ENCODE measurements at places on chromosomes 6 and 20.

DNA sequence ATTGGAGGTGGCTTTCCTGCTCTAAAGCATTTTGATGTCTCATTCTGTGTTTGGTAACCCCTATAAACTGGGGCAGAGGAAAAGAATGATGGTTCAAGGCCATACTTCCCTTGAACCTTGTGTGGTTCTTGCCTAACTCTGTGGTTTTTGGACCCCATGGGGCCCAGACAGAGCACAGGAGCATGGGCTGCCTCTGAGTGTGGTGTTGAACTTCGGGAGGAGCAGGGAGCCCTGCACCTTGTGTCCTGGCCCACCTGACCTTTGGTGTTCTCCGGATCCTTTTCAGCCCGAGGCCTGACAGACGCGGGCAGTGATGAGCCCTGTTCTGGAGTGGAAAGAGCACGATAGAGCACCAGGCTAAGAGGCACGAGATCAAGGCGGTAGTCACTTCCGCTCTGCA lies 18.8 kb downstream of the TMEM74B start:
- no peak for DNase-seq

GRCh38 chr20:2879146-2879545 lies 5.9 kb downstream of the PTPRA start:
- no peak for DNase-seq

DNA sequence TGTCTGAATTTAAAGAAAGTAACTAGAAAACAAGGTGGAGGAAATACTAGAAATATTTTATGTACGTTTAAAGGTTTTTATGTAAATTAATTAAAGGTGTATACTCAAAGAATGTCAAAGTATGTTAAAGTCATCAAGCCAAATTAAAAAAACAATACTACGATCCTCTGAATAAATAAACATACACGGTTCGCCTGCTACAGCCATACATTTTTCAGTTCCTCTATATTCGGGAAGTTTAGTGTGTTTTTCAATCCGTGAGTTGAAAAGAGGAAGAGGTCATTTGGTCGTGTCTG lies 626 bp downstream of the STX7 start:
- DNase-seq = no peak

- no peak for DNase-seq
Observed at GRCh38 chr6:167856999-167857660, 30.4 kb downstream of the AFDN start.

DNA sequence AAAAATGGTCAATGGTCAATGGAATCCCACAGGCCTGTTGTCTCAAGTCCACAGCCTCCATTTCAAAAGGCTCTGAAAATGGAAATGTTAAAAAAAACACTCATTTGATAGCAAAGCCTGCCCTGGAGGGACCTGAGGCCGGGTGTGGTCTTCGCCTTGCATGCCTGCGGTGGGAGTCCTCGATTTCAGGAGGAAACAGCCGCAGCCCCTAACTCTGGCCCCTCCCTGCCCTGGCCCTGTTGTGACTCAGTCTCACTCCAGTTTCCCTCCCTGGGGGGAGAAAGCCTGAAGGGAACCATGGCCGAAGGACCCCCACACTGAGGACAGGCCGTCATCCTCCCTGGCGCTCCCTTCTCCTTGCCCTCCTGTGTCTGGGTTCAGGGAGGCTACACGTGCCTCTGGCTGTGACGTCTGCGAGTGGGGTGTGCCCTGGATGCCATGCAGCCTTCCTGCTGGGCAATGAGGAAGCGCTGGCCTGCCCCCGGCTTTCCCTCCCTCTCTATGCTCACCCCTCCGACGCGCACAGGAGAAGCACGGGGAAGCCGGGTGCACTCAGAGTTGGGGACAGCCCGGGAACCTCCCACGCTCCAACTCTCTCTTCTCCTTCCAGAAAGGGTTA lies 9.2 kb downstream of the BHLHE23 start:
- no peak for DNase-seq

DNA sequence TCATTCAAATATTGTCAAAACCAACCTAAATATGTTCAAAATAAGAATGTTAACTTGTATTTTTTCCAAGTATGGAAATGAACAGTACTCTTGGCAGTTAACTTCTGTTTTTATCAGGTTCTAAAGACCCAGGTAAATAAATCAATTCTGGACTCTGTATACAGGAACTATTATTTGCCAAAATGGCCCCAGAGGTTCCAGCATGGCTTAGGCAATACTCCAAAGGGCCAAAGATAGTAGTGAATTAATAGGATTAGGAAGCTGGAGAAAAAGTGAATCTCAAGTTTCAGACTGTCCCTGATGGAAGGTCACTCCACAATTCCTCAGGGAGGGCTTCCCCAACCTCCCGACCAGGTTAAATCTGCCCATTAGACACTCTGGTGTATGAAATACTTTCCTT lies 6.7 kb downstream of the BACH2 start:
- no peak for DNase-seq

- no peak for DNase-seq
Observed at GRCh38 chr6:165585060-165585459, 78.0 kb downstream of the PDE10A start.

DNA sequence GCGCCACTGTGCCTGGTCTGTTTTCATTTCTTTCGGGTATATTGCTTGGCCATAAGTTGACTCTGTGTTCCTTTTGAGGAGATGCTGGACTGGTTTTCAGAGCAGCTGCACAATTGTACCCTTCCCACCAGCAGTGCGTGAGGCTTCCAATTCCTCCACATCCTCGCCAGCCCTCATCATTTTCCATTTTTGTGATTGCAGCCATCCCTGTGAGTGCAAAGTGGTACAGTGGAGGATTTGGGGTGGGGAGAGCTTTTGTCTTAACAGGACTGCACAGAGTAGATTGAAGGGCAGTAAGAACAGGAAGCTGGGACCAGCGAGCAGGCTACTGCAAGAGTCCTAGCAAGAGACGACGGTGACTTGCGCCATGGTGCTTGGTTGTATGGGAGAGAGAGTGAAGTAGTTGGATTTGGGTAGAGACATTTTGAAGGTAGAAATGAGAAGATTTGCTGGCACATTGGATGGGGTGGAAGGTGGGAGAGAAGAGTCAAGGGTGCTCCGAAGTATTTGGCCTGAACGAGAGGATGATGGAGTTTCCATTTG lies 18.3 kb downstream of the BCAS4 start:
- DNase-seq = no peak

DNA sequence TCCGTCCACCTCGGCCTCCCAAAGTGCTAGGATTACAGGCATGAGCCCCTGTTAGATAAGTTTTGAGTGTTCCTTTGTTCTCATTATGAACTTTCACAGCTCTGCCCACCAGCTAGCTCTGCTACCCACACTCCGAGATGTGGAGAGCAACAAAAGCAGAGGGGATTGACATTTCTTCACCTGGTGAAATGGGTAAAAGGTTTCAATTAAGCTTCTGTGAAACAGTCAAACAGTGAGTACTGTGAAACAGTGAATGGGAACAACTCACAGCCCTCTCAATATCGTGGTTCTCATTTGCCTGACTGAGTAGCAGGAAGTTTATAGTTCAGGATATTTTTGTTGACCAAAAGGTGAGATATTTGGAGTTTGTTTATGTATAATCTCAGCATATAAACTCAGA lies 412.8 kb downstream of the CD83 start:
- no peak for DNase-seq

GRCh38 chr6:113971741-113972140 lies 793 bp upstream of the HDAC2 start:
- no peak for DNase-seq

DNA sequence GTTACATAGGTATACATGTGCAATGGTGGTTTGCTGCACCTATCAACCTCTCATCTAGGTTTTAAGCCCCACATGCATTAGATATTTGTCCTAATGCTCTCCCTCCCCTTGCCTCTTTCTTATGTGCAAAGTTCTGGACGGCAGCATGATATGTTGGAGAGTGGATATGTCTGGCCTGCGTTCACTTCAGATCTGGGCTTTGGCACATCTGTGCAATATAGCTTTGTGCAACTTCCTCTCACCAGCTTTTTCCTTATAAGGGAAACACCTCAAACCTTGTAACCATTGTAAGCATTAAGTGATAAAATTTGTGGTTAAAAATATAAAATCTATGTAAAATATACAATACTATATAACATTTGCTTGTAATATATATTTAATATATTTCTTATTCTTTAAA lies 288.0 kb downstream of the PHACTR1 start:
- no peak for DNase-seq

GRCh38 chr20:41872930-41873329 lies 254.8 kb upstream of the CHD6 start:
- no peak for DNase-seq

DNA sequence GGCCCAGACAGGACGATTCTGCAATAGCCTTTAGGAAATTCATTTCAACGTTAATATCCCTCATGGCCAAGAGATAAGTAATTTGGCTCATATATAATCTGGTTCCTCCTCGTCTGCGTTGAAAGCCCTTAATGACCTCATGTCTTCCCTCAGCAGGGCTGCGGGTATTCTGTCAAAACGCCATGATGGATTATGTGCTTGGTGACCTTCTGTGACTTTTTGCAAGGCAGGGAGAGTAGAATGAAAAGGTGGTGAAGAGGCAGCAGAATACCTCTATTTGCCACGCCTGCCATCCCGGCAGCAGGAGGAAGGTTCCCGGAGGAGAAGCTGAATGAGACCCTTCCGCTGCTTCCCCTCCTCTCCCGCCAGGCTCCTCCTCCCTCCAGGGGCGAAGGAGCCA lies 41.1 kb upstream of the SPACA1 start:
- no peak for DNase-seq

GRCh38 chr6:98875375-98875774 lies 41.0 kb downstream of the POU3F2 start:
- DNase-seq = no peak

- DNase-seq = no peak
Observed at GRCh38 chr6:164109770-164110140, 695.2 kb downstream of the QKI start.

DNA sequence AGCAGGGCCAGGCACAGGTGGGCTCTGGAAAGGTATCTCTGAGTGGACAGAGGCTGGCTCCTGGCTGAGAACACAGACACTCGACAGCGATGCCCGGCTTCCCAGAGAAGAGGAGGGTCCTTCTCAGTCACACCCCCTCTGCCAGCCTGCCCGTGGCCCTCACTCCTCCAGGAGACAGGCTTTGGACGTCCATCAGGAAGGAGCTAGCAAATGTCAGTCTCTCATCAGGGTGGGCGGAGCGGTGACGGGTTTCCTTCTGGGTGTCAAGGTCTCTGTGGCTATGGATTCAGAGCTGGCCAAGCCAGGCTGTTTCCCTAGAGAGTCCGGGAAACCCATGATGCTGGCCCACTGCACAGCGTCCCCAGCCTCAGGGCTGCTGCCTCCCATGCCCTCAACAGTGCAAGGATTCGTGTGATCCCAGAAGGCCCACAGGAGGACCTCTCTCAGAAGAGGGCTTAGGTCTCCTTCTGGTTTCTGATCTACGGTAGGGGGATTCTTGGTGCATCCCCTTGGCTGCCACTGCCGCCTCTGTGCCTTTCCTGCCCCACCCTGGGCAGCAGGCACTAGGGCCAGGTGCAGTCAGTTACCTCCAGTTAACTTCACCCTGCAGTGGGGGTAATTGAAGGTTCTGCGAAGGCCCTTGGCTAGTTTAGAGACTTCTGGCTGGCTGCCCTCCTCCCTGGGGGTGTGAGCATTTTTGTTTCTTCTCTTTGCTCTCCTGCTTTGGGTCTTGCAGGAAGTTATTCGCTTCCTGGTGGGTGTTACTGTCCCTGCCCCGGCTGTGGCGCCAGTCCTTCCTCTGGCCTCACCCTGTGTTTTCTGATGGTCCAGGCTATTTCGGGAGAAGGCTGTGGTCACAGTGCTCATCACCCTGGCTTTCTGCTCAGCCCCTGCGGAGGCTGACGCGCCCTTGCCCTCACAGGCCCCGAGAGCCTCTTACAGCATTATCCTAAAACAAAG lies 80.2 kb downstream of the CDH4 start:
- no peak for DNase-seq

GRCh38 chr20:11216451-11217314 lies 542.9 kb upstream of the JAG1 start:
- no peak for DNase-seq

- DNase-seq = no peak
Observed at GRCh38 chr6:157867155-157867559, 44.1 kb downstream of the SNX9 start.

DNA sequence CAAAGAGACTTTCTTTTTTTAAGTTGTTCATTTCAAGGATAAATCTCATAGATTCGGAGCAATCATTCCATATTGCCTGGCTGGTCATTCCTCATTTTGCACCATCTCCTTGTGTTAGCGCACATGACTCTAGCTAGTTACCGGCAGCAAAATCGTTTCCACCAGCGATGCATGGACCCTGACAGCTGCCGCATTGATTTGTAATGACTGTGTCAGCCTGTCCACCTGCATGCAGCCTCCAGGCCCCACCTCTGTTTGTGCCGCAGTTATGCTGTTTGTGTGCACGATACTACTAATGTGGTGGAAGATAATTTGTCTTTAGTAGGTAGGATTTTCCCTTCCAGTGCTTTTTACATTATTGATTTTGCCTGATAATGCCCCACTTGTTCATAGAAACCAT lies 164.0 kb downstream of the TBC1D7 start:
- DNase-seq = no peak

- no peak for DNase-seq
Observed at GRCh38 chr6:49097116-49097515, 365.9 kb downstream of the MMUT start.

DNA sequence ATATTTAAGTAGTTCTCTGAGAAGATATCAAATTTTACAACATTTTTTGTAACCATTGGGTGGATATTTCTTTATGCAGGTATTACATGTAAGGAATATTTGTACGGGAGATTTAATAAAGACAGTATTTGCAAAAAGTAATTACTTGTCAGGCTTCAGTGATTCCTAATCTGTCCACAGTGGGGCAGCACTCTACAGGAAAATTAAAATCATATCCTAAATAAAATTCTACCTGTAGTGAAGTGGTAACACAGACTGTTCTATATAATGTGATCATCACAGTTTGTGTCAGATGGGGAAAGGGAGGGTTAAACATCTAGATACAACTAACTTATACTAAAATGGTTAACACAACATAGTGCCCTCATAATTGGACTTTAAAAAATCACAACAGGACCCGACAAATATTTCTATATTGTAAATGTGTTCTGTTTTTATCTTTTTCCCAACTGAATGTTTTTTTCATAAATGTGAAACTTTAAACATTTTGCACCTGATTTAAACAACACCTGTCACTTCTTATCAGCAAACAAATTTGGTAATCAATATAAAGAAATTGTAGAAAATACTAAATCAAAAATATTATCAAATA lies 145.6 kb upstream of the MANEA start:
- DNase-seq = no peak

DNA sequence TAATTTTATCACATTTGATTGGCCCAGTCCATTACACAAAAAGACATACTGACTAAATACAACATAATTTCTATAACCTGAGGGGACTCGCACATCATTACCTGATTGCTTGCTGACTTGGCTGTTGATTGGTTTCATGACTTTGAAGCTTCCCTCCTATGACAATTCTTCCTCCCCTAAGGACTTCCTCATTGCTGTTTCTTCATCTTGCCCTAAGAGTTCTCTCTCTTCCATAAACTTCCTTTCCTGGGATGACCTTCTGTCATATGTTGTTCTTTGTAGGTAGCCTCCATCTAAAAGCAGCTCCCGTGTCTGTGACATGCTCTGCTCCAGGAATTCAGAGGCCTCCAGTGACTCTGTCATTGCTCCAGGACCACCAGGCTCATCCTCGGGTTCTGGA lies 22.6 kb downstream of the RSPH3 start:
- DNase-seq = no peak
